Fibroblast of the aortic adventitia (primary cell): ENCODE measurements at places on chromosomes 7 and 10. TPM values are rescaled to one million over a fixed set of nuclear protein-coding genes. Genes with fewer than 3 reads are reported as not detected.

Gene NEUROD6
- not detected in 2 replicates for total RNA-seq

Gene SKIDA1
- 0.41 and 0.90 TPM in 2 replicates for total RNA-seq

Gene KCNMA1
- 40.1 and 106 TPM in 2 replicates for total RNA-seq

Gene SLC13A1
- total RNA-seq, result not detected in 2 replicates

Gene HABP2
- total RNA-seq, result not detected in 2 replicates

Gene GIMAP5
- not detected in 2 replicates for total RNA-seq

Gene KCND2
- total RNA-seq, result 11.3 and 100 TPM in 2 replicates

Gene IPMK
- total RNA-seq, result 3.0 and 7.3 TPM in 2 replicates

Gene FANK1
- 2.3 and 20.4 TPM in 2 replicates for total RNA-seq

Gene CLIP2
- total RNA-seq, result 31.9 and 89.9 TPM in 2 replicates

Gene CAPZA2
- total RNA-seq, result 174 and 246 TPM in 2 replicates

Gene CCDC3
- 0.25 and 3.9 TPM in 2 replicates for total RNA-seq

Gene BUD31
- total RNA-seq, result 137 and 171 TPM in 2 replicates

Gene HGF
- total RNA-seq, result 35.1 and 194 TPM in 2 replicates

Gene SFTPA1
- not detected in 2 replicates for total RNA-seq

Gene COBL
- total RNA-seq, result not detected in 2 replicates

Gene PNLIP
- total RNA-seq, result not detected in 2 replicates

Gene MOGAT3
- not detected in 2 replicates for total RNA-seq

Gene RPP30
- total RNA-seq, result 19.3 and 61.4 TPM in 2 replicates

Gene KLF14
- 0.09 TPM in 1 of 2 replicates, not detected in the other for total RNA-seq

Gene PRPS1L1
- not detected in 2 replicates for total RNA-seq

Gene ZNF853
- 0.54 and 1.6 TPM in 2 replicates for total RNA-seq

Gene ABCA13
- total RNA-seq, result 0.54 TPM in 1 of 2 replicates, not detected in the other

Gene TMEM273
- 0.57 TPM in 1 of 2 replicates, not detected in the other for total RNA-seq

Gene MYPN
- 0.08 and 1.7 TPM in 2 replicates for total RNA-seq

Gene CNTNAP2
- under 0.01 TPM in 1 of 2 replicates, not detected in the other for total RNA-seq

Gene OR2A12
- not detected in 2 replicates for total RNA-seq

Gene CDHR3
- total RNA-seq, result 14.0 and 19.6 TPM in 2 replicates

Gene TRPV5
- not detected in 2 replicates for total RNA-seq

Gene CYP3A7
- 0.74 TPM in 1 of 2 replicates, not detected in the other for total RNA-seq

Gene ASB15
- total RNA-seq, result not detected in 2 replicates

Gene NUP205
- 77.5 and 78.4 TPM in 2 replicates for total RNA-seq

Gene PRSS37
- total RNA-seq, result not detected in 2 replicates

Gene GPRIN2
- not detected in 2 replicates for total RNA-seq

Gene BTBD16
- 0.09 TPM in 1 of 2 replicates, not detected in the other for total RNA-seq

Gene LDB3
- total RNA-seq, result under 0.01 TPM in 1 of 2 replicates, not detected in the other

Gene ZNF3
- 24.3 and 71.3 TPM in 2 replicates for total RNA-seq

Gene CD36
- total RNA-seq, result 1.7 and 561 TPM in 2 replicates

Gene MMP21
- 0.09 TPM in 1 of 2 replicates, not detected in the other for total RNA-seq

Gene ADIRF
- total RNA-seq, result 37.8 and 48.4 TPM in 2 replicates

Gene PIP
- not detected in 2 replicates for total RNA-seq

Gene HUS1
- total RNA-seq, result 8.6 and 28.6 TPM in 2 replicates

Gene OR13A1
- total RNA-seq, result not detected in 2 replicates

Gene CUBN
- 3.4 and 4.2 TPM in 2 replicates for total RNA-seq

Gene CAMK2B
- 6.4 TPM in 1 of 2 replicates, not detected in the other for total RNA-seq

Gene CALN1
- not detected in 2 replicates for total RNA-seq

Gene KEL
- not detected in 2 replicates for total RNA-seq

Gene ADCYAP1R1
- total RNA-seq, result not detected in 2 replicates

Gene SAMD9
- total RNA-seq, result 18.3 and 57.5 TPM in 2 replicates

Gene TRIM50
- not detected in 2 replicates for total RNA-seq

Gene MYO1G
- total RNA-seq, result 0.09 TPM in 1 of 2 replicates, not detected in the other

Gene CRHR2
- total RNA-seq, result not detected in 2 replicates

Gene GRM3
- total RNA-seq, result not detected in 2 replicates

Gene NME8
- not detected in 2 replicates for total RNA-seq

Gene ASAH2
- total RNA-seq, result 0.25 and 1.5 TPM in 2 replicates

Gene THSD7A
- total RNA-seq, result 0.49 and 2.5 TPM in 2 replicates

Gene PVRIG
- total RNA-seq, result not detected in 2 replicates

Gene PRXL2A
- total RNA-seq, result 0.90 and 17.7 TPM in 2 replicates

Gene OR2A1
- 0.27 TPM in 1 of 2 replicates, not detected in the other for total RNA-seq
